ENCODE measurements at places on chromosomes 11 and 22.

GRCh38 chr11:72805216-72805615 lies 9.0 kb upstream of the ATG16L2 start:
- no peak for DNase-seq

GRCh38 chr11:6927030-6927617 lies 898 bp downstream of the ZNF215 start:
- DNase-seq = no peak

DNA sequence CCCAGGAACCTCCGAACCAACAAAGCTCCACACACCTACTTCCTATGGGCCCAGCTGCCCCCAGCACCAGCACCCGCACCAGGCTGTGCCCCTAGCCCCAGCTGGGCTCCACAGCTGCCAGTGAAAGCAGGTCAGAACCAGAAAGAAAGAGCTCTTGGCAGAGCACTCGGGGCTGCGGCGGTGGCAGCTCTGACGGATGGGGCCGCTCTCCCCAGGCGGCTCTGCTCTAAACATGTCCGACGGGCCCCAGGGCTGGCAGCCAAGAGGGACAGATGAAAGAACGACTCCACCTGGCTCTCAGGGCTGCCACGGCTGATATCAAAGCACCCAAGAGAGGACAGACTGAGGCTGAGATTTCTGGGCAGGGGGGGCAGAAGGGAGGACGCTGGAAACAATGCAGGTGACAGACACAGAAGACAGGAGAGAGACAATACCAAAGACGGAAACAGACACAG lies 25.7 kb downstream of the LRFN4 start:
- DNase-seq = no peak

GRCh38 chr11:59550368-59550841 lies 39.1 kb downstream of the OR4D9 start:
- DNase-seq = peak; percentile 96

DNA sequence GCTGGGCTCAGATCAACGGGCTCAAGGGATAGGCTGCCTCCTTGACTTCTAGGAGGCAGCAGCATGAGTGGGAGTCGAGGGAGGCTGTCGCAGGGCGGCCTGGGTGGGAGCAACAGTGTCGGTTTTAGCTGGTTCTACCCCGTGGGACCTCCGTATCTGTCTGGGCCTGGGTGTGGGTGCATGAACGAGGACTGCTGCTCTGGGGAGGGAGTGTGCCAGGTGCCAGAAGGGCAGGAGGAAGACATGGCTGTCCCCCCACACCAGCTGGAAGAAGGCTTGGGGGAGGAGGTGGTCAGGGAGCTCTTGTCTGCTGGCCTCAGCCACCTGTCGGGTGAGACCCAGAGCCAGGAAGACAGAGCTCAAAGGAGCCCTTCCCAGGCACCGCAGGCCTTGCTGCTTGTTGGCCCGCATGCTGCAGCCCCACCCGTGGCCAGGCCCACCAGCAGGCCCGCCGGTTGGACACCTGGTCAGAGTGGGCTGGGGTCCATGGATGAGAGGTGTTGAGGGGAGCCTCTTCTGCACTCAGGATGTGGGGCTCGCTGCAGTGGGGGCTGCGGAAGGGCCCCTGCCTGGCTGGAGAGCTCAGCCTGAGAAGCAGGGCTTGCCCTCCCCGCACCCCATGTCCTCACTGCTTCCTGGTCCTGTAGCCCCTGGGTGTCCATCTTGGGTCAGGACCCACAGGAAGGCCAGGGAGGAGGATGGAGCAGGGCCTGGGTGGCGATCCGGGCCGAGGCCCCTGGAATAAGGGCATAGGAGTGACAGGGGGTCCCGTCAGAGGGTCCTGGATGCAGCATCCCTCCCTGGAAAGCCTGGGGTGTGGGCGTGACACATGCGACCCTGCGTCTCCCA lies 3.4 kb downstream of the CEND1 start:
- DNase-seq = no peak

GRCh38 chr11:80432057-80432456 lies 991.2 kb upstream of the TENM4 start:
- DNase-seq = no peak
